ENCODE measurements at places on chromosomes 4 and X. TPM values are rescaled to one million over a fixed set of nuclear protein-coding genes. Genes with fewer than 3 reads are reported as not detected.

DNA sequence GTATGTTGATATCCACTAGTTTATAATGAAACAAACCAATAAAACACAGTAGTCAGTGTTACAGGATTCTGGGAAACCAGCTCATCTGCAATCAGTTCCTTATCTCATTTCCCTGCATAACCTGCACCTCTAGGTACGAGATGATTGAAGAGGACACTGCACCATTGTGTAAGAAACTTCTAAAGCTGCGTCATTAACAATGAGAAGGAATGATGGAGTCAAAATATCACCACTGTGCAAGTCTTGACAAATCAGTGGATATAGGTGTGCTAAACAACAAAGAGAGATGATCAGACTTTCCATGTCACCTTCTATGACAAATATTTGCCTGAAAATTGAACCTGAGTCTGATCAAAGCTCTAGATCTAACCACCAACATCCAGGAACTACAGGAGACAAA, 40.7 kb upstream of the DHX15 start:
- DNase-seq, result no peak

DNA sequence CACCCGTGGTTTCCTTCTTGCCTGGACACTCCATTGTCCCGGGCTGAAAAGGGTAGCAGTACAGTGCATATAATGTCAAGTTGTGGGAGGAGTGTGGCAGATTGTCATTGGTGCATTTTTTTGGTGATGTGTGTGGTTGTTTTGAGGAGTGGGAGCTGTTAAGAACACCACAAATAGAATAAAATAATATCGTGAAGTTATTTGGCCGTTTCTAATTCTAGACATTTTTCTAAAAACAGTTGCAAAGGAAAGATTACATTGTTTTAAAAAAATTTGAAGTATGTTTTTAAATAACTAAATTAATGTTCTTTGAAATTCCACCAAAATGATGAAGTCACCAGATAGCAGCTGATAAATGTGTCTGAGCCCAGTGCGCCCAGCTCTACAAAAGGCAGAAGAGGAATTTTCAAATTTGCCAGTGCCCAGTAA, 1.3 kb downstream of the PKD2 start:
- no peak for DNase-seq

GRCh38 chr4:128630871-128631270, 178.6 kb upstream of the JADE1 start:
- DNase-seq, result no peak

- no peak for DNase-seq
Measured at GRCh38 chr4:144648042-144648441, 2.1 kb downstream of the HHIP start.

The PPARGC1A gene
- polyA plus RNA-seq, result 36.2 TPM

The SORBS2 gene
- 71.9 TPM for polyA plus RNA-seq

DNA sequence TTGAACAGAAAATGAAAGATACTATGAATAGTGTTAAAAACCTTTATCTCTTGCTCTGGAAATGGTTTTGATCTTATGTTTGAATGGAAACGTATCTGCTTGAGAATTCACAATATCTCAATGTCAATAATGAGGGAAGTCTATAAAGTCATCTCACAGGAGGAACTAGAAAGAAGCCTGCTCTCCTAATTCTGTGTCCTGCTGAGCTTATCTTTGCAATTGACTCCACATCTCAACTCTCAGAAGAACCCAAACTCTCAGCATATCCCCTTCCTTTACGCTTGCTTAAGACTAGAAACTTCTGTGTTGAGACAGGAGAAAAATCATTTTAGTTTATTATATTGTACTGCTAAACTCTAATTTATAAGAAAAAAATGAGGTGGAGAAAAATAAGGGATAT, 8.3 kb upstream of the PF4V1 start:
- no peak for DNase-seq

Data from right renal cortex interstitium (tissue), 3 donors.